ENCODE measurements at places on chromosomes 1 and 21. TPM values are rescaled to one million over a fixed set of nuclear protein-coding genes. Genes with fewer than 3 reads are reported as not detected.
A peak's percentile ranks its signal among the peaks of the same experiment; 100 is the strongest.

TRNP1 gene
- total RNA-seq, result 16.7 TPM

DNA sequence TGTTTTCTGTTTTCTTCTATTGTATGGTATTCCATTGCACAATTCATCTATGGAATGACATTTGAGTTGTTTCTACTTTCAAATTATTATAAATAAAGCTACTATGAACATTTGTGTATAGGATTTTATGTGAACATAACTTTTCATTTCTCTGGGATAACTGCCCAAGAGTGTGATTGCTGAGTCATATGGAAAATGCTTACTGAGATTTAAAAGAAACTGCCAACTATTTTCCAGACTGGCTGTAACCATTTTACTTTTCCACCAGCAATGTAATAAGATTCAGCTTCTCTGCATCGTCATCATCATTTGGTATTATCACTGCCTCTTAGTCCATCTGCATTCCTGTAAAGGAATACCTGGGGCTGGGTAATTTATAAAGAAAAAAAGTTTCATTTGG lies 779.6 kb upstream of the PRMT6 start:
- no peak for DNase-seq

DNA sequence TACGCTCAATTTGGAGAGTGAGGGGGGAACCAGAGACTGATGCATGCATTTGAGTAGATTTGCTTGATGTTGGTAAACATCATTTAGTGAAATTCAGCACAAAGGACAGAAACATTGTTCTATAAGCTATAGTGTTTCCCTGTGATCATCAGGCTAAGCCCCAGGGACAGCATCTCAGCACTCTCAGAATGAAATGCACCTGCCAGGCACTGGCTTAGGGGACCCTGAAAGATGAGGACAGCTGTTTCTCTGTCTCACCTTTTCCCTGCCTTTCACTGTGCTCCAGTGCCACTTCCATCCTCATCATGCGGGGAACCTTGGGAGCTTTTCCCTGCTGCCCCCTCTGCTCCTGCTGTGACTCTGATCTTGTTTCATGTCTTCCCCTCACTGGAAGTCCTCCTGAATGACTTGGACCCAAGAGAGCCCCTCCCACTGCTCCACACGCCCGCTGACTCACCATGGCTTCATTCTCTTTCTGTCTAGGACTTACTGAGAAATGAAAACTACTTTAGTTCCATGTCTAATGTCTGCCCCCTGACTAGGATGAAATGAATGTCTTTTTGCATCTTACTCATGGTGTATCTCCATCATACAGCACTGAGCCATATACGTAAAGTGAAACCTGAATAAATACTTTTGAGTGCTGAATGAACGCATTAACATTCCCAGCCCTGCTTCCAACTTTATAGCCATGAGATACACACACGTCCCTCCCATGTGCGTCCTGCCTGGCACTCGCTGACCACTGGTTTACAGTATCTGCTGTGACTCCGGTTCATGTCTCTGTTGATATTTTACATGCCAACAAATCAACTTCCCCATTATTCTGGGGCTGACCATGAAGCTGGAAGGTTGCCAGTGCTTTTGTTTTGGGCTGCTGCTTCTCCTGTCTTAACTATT lies 182.0 kb downstream of the PCP4 start:
- no peak for DNase-seq

GRCh38 chr1:155207806-155208540 lies at the start of gene THBS3:
THBS3 (minus strand) TSS chr1:155207897; CDS start chr1:155207876, 21 bp downstream.
- DNase-seq, result peak; percentile 42

DNA sequence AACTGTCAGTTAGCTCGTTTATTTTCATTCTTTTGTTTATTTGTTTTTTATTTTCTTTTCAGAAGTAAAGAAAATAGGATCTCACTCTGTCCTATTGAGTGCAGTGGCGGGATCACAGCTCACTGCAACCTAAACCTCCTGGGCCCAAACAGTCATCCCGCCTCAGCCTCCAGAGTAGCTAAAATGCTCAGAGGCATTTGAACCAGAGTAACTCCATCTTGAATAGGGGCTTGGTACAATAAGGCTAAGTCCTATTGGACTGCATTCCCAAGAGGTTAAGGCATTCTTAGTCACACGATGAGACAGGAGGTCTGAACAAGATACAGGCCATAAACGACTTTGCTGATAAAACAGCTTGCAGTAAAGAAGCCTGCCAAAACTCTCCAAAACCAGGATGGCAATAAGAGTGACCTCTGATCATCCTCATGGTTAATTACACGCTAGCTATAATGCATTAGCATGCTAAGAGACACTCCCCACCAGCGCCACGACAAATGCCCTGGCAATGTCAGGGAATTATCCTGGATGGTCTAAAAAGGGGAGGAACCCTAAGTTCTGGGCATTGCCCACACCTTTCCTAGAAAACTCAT lies 13.1 kb upstream of the COP1 start:
- no peak for DNase-seq

NENF gene
- total RNA-seq, result 21.2 TPM

DNA sequence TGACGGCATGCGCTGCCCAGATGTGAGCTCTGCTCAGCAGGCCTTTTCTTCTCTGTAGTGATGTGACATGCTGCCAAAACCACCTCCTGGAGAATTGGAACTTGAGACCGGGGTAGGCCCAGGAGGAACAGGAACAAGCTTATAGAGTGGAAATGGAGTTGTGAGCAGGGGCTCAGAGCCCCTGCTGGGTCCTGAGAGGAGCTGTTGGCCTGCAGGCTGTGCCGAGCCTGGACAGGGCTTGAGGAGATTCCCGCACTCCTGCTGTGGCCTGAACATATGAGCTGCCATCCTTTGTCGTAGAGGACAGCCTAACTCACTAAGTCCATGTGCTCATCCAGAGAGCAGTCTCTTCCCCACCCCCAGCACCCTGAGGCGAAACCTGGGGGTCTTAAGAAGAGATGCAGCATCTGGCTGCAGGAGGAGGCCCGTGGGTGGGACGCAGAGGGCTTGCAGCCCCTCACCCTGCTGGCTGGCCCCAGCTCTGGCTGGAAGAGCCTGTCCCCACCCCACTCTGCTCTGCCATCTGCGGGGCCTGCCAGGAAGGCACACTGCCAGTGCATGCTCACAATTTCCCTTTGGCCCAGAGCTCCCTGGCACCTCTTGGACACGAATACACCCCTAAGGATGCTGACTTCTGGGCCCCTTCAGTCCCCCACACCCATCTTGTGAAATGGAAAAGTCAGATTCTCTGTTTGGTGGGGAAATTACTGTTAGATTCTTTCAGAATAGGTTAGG lies 42.5 kb downstream of the PTPRF start:
- no peak for DNase-seq

All from frontal cortex (tissue), 4 donors.